MG63 (cell line): ENCODE measurements at places on chromosomes 6 and 20. TPM values are rescaled to one million over a fixed set of nuclear protein-coding genes. Genes with fewer than 3 reads are reported as not detected.
A peak's percentile ranks its signal among the peaks of the same experiment; 100 is the strongest.

DNA sequence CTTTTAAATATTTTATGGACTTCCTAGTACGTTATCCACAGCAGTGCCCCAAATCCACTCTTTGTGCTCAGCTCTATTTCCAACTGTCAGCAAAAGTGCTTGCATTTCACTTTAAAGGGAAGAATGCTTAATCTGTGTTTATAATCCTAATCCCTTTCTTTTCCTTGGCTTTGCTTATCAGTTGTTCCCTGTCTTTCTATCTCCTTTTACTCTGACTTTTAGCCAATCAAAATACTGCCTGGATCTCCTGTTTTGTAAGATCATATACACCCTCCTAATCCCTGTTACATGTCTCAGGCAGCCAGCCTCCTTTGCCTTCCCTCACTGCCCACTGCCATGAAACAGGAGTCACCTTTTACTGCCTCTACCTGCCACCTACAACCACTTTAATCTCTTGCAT, 102.9 kb downstream of the AIG1 start:
- no peak for DNase-seq

DNA sequence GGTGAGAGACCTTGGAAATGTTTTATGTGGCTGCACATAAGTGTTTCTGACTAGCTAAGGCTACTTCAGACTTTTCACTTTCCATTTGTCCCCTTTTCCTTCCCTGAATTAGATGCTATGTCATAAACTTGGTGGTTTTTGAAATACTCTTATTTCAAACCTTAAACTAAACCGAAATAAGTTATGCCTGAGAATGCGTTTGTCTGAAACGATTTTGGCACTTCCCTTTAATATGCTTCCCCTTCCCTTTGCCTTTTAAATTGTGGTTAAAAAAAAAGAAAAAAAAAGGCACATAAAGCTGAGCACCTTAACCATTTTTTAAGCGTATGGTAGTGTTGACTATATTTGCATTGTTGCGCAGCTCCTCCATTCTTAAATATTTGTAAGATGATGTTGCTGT, 14.3 kb downstream of the ZNF451 start:
- DNase-seq = no peak

DNA sequence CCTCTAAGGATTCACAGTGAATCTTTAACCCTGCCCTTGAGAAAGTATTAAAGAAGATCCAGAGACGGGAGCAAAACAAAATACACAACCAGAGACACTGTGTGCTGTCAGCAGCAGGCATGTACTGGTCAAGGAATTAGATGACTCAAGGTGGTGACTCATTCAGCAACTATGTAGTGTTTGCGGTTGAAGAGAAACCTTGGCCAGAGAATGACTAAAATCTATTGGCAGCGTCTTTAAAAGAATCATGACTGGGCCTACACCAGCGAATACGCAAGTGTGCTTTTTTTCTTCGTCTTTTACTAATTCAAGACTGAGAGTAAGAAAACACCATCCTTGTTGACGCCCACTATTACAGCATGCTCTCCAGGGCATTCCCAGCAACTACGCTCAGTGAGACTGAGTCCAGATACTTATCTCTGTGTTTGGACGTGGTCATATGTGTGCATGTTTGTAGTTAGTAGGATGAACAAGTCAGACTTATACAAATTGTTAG, 72.4 kb upstream of the BACH2 start:
- DNase-seq = peak; percentile 81

DNA sequence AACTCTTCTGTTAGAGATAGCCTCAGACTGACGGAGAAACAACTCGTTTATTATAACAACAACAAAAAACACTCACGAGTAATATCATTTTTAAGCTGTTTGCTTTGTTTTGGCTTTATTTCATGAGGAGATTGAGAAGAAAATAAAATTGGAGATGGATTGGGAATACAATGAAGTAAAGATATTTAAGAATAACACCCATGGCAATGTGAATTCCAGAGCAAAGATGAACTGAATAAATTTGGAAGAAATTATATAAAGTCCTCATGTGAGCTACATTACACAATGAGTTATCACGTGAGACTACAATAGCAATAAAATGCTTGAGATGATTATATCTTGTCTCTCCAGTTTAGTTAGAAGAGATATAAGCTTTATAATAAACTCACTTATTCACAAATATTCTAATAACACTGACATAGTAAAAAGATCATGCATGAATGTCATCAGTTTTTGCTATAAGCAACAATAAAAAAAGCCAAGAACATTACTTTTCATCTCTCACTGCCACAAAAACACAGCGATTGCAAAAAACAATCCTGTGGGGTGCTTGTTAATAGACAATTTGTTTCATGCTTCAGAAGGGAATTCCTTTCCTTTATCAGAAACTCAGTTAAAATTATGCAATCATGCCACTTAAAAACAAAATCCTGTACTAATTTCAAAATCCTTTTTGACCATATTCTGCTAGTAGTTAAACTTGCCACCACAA, 696.7 kb upstream of the MARCKS start:
- no peak for DNase-seq

GRCh38 chr6:26175428-26176181, 88.4 kb downstream of the HFE start:
- DNase-seq = peak; percentile 22

GRCh38 chr6:117557951-117558350, 44.4 kb downstream of the GOPC start:
- no peak for DNase-seq

PCK1 gene
- not detected in 2 replicates for total RNA-seq

DNA sequence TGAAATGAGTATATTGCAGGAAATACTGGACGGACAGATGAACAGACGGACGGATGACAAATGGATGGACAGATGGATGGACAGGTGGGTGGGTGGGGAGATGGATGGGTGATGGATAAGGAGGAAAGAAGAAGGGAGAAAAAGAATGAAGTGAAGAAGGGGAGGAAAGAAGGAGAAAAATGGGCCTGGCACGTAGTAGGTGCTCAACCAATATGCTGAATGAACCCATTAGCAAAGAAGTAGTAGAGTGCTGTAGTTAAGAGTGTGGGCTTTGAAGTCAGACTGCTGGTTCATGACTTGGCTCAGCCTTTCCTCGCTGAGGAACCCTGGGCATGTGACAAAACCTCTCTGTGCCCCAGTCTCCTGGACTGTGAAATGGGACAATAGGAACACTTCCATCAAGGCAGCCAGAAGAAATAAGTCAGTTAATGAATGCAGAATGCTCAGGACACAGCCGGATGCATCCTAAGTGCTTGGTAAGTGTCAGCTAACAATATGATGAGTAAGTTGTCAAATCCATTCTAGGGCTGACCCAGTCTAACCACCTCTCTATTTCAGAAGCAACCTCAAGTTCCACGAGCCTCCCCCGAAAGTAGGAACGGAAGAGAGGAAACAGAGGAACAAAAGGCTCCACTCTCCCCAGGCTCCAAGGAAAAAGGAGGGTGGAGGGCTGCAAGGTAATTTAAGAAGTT, 37.9 kb downstream of the PREX1 start:
- no peak for DNase-seq

DNA sequence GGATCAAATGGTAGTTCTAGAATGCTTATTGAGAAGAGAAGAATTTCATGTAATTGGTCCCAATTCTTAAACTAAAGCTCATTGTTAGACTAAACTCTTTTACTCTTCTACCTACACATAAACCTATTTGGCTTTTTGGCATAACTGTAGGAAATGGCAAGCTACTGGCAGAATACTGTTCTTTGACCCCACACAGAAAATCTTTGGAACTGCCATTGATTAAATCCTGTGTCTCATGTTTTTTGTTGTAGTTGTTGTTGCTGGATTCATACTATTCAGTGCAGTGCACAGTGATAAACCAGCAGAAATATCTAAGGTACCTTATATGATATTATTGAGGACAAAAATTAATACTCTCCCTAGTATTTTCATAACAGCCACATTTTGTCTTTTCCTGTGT, 242.1 kb upstream of the SGK1 start:
- DNase-seq = no peak
